ENCODE measurements at places on chromosomes 6 and 20.

DNA sequence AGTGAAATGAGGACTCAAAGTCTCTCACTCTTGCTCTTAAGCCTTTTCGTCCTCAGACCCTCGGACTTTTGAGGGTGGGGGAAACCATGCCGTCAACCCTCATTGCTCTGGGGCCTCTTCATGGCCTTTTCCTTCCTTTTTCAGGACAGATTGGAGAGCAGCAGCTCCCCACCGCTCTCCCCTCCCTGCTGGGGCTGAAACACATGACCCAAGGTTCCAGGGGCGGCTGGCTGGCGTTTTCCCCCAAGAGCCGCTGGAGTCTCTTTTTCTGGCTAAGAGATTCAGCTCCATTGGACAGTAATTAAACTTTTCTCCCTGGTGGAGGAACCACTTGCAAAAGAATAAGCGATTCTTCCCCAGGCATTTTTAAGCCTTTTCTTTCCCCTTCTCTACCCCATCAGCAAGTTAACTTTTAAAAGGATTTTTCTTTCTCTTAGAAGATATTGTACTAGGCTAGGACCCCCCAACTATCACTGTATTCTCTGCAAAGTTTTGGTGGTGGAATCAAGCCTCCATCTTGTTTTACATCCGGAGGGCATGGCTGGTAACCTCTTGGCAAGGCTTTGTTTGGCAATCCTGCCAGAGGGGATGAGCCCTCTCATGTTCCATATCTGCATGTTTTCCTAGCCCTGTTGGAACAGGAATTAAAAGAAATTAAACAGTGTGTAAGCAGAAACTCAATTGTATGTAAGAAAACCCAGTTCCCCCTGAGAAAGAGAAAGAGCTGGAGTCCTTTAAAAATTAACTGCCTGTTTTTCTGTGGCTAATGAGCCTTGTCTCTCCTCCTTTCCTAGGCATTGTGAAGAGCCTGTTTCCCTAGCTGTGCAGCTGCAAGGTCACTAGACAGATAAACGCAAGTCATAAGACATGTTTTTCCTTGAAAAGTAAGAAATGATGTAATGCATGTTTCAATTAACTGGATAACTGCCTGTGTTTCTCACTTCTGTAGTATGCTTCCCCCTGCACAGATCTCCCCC, 100.8 kb upstream of the GPR6 start:
- no peak for DNase-seq

GRCh38 chr6:81683912-81684311, 68.6 kb downstream of the TENT5A start:
- DNase-seq, result no peak

DNA sequence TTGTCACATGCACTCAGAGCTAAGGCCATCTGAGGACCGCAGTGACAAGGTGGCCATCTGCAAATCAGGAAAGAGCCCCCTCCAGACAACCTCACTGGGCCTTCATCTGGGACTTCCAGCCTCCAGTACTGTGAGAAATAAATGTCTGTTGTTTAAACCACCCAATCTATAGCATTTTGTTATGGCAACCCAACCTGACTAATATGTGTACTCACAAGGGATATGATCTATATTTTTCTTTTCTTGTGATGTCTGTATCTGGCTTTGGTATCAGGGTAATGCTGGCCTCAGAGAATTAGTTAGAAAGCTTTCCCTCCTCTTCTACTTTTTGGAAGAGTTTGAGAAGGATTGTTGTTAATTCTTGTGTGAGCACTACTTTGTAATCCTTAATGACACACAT, 37.5 kb upstream of the ENTPD6 start:
- DNase-seq, result no peak

GRCh38 chr6:118163542-118163941, 256.5 kb downstream of the SLC35F1 start:
- DNase-seq, result no peak

GRCh38 chr6:91715171-91715805, 1128.4 kb upstream of the MAP3K7 start:
- no peak for DNase-seq

DNA sequence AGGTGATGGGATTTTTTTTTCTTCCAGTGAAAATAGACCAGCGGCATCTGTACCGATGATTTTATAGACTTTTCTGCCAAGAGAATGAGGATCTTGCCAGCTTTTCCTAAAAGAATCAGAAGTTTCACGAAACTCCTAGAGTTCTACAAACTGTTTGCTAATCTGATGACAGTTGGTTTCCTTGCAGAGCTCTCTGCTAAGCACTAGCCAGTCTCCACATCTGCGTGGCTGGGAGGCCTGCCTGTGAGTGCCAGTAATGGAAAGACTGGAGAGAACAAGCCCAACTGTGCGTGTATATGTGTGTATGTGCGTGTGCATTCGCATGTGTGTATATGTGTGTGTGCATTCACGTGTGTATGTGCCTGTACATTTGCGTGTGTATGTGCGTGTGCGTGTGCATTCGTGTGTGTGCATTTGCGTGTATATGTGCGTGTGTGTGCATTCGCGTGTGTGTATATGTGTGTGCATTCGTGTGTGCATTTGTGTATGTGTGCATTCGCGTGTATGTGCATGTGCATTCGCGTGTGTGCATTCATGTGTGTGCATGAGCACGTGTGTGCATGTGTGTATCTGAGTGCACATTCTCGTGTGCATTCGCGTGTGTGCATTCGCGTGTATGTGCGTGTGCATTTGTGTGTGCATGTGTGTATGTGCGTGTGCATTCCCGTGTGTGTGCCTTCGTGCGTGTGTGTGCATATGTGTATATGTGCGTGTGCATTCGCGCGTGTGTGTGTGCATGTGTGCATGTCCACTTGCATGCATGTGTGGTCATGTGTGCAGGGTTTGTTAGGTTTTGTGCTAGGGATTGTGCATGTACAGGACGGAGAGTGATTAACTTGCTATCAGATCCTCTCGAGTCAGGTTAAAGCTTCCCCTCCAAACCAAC, 379.4 kb downstream of the TAF4 start:
- no peak for DNase-seq

GRCh38 chr6:170100046-170100445, 190.8 kb downstream of the DLL1 start:
- DNase-seq, result no peak

- no peak for DNase-seq
These were observed 9.4 kb upstream of the HLA-DQA1 start for GRCh38 chr6:32627831-32628230.

- no peak for DNase-seq
These were observed 66.7 kb upstream of the ARMC2 start for GRCh38 chr6:108781419-108782100.

GRCh38 chr6:158805698-158806377, 13.3 kb downstream of the EZR start:
- DNase-seq, result no peak

DNA sequence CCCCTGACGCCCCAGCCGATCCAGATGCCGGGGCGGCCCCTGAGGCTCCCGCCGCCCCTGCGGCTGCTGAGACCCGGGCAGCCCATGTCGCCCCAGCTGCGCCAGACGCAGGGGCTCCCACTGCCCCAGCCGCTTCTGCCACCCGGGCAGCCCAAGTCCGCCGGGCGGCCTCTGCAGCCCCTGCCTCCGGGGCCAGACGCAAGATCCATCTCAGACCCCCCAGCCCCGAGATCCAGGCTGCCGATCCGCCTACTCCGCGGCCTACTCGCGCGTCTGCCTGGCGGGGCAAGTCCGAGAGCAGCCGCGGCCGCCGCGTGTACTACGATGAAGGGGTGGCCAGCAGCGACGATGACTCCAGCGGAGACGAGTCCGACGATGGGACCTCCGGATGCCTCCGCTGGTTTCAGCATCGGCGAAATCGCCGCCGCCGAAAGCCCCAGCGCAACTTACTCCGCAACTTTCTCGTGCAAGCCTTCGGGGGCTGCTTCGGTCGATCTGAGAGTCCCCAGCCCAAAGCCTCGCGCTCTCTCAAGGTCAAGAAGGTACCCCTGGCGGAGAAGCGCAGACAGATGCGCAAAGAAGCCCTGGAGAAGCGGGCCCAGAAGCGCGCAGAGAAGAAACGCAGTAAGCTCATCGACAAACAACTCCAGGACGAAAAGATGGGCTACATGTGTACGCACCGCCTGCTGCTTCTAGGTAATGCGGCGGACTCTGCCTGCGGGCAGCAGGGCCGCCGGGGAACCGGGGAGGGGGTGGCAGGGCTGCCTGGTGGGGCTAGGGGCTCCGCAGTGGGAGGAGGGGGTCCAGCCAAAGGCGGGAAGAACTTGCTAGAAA, 2.3 kb downstream of the GNAS start:
- no peak for DNase-seq

- no peak for DNase-seq
These were observed 402 bp downstream of the OSBPL2 start for GRCh38 chr20:62238569-62239277.

- DNase-seq, result no peak
These were observed 91.0 kb downstream of the HIVEP1 start for GRCh38 chr6:12103158-12103557.

DNA sequence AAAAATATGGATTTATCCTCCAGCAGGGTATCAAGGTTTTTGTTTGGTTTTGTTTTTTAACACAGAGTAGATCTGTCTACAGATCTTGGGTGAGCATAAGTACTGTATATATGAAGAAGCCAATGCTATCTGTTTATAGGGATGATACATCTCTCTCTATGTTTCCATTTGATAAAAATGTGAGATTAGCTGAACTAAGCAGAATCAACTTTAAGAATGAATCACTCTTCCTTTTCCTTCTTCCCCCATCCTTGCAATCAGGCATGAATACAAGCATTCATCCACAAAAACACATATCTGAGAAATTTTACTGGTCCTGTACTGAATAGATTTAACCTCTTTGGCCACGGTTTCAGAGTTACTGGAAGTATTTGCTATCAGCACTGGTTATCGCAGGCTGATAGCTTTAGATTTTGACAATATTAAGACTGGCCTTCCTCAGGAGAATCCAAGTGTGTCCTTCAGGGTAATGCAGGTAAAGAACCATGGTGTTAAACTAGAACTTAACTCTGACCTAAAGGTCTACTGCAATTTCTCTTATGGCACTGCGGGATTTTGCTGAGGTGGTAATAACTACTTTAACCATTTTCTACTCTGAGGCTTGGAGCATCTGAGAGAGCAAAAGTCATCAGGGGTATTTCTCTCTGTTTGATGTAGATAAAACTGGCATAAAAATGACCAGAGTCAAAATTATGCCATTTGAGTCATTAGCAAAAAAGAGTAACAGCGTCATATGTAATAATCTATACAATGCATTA, 1.5 kb downstream of the SNAP25 start:
- no peak for DNase-seq

DNA sequence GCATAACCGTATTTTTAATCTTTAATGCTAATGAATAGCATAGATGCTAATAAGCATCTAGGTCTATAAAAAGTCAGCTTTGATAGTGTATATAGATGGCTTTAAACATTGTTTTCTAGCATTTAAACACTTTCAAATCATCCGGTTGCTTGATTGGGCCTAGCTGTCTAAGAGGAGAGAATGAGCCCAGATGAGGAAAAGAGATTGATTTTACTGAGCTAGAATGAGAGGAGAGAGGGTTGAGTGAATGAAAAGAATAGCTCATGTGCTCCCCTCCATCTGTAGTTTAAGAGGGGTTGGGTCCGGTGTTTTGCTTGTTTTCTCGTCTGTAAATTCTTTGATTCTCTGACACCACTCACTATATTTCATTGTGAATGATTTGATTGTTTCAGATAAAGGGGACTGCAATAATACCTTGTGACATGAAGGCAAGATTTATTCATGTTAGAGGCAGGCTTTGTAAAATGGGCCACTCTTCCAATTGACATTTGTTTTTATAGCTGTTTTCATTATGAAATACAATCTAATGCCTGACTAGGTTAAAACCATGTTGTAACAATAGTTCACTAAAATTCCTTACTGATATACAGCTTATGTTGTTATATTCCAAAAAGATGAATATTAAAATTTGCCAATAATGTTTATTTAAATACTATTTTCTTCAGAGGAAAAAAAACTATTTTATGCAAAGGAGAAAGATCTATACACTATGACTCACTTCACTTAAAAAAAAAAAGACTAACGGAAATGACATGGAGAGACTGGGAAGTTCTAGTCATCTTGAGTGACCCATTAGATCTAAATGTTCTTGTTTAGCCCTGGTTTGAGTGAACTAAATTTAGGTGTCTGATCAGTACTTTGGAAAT, 3.2 kb downstream of the PTPN1 start:
- DNase-seq, result no peak

DNA sequence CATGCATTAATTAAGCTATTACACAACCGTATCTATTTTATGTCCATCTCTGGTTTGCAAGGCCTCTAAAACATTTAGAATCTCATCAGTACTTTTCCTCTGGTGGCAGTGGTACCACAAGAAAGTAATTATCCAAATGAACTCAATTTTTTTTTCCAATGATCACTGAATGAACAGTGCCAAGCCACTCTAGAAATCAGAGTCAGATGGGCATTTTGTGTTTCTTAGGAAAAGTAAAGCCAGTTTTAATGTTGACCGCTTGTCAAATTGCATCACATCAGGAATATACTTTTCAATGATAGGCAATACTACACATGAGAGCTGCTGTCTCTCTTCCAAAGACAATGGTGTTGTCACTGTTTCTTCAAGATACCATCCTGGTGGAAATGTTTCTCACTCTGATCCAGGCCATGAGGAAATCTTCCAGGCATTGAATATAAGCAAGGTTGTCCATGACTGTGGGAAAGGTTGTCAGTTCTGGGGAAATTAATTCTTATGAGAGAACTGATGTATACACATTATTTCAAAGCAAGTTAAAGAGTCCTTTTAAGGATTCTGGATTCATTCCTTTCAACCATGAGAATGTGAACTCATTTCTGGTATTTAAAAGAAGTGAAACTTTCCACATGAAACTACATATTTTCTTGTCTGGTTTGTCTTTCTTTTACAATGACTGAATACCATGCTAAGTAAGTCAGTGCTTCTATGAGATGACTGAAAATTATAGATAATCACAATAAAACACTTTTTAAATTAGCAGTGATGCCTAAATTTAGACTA, 108.8 kb upstream of the TCF21 start:
- DNase-seq, result no peak

- DNase-seq, result no peak
These were observed 93.2 kb downstream of the NKAIN2 start for GRCh38 chr6:123896869-123897268.

DNA sequence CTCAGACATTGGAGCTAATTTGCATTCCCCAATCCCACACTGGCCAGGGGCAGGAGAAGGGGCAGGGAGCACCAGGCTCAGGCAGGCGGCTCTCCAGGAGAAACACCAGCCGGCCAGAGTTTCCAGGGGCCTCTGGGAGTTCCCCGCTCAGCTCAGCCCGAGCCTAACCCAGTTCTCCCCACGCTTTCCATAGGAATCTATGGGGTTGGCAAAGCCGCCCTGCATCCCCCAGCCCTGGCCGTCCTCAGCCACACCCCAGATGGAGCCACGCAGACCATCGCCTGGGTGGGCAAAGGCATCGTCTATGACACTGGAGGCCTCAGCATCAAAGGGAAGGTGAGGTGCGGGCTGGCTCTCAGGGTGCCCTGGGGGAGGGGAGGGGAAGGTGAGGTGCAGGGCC, 8.2 kb downstream of the NPEPL1 start:
- no peak for DNase-seq

GRCh38 chr20:46739431-46740213, 30.2 kb downstream of the SLC2A10 start:
- no peak for DNase-seq
